Epithelial cell of prostate (primary cell): ENCODE measurements at places on chromosomes 7 and 10.

DNA sequence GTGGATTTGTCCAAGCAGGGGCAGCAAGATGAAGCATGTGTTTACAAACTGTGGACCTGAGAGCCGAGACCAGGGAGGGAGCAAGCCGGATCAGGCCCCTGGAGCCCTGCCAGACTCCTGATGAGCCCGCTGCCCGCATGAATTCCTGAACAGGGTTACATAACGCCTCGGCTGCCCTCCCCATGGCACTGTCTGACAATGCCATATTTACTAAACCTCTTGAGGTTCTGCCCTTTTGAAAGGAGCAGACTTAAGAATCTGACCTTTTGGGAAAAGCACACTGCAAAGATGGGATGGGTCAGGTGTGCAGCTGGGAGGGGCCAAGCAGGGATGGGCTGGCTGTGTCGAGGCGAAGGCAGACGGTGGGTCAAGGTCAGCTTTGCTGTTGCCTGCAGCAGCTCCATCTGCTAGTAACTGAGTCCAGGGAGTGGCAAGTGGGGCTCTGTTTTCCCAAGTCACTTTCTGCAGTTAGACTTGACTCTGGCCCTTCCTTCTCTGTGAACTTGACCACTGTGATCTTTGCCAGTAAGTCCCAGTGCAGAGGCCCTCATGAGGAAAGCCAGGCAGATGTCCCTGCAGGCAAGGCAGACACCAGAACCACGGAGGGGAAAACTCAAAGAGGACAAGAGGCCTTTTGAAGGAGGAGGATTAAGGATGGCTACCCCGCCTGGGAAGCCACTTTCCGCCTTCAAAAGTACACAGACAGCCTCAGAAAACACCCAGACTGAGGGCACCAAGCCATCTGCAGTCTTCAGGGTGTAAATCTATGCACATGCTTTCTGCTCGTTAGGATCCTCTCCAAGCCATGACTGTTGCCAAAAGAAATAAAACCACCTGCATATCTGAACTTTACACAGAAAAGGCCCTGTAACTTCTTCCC, 175.8 kb downstream of the TNS3 start:
- peak; percentile 12 for DNase-seq

- DNase-seq, result peak; percentile 51
Measured at GRCh38 chr7:44811093-44811492, 14.6 kb downstream of the PPIA start.

- DNase-seq, result no peak
Measured at GRCh38 chr10:108082596-108082995, 918.1 kb upstream of the SORCS1 start.

DNA sequence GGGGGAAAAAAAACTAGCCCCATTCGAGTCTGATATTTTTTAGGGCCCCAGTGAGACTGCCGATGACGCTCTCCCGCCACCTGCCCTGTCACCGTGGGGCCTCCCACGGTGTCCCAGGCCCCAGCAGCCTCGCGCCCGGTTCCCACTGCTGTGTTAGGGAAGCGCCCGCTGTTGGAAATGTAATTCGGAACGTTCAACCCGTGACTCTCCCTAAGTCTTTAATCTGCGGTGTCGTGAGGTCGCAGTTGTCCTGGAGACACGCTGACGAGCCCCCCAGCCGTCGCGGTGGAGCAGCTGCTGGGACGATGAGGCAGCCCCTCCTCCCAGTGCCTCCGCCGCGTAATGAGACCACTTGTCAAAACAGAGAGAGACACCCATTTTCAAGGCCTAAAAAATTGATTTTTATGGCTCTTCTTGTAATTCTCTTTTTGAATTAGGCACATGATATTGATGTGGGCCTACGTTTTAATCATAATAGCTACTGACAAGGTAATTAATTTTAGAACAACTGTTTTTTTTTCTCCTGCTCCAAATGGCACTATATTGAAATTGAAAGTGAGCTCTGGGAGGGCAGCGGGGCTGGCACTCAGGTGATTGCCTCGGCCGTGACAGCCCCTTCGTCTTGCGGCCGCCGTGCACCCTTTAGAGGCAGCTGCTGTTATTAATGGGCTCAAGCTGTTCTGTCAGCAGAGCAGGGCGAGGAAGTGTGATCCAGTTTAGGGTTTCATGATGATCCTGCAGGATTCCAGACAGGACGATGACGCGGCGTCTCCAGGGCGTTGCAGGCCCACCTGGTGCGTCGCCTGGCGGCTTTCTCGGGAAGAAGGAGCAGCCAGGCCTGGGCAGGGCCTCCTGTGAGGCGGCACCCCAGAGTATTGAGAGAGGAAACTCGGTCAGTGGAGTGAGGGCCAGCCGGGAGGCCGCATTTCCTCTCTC, 63.3 kb downstream of the NKX6-2 start:
- no peak for DNase-seq

DNA sequence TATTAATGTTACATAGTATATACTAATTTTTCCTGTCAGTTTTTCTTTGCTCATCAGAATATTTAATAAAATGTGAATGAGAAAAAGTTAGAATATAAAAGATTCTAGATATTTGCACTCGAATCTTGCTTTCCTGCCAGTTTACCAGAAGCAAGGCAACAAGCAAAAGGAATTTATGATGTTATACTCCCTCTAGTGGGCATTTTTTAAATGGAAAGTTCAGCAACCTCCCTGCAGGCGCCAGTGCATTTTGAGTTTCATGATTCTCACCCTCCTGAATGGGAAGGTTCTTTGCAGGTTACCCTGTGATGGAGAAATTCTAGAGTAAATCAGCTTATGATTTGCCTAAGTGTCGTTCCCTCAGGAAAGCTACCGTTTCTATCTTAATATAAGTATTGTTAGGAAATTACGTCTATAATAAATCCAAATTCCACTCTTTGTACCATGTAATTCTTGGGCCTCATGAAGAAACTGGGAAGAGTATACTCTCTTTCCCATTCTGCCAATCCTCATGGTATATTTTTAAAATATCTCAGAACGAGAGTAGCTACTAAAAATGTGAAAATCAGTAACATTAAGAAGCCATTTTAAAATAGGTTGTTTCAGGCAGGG, 350.0 kb downstream of the CRPPA start:
- no peak for DNase-seq

GRCh38 chr10:22631646-22632278, 82.6 kb downstream of the PIP4K2A start:
- DNase-seq, result no peak

- no peak for DNase-seq
Measured at GRCh38 chr10:115432188-115432819, 339.1 kb downstream of the ATRNL1 start.
